Activated T-helper 17 cell treated with anti-CD3 and anti-CD28 coated beads, Interleukin-2, amount 50 U/mL, for 72 hours (primary cell): ENCODE measurements at places on chromosomes 11 and 22. TPM values are rescaled to one million over a fixed set of nuclear protein-coding genes. Genes with fewer than 3 reads are reported as not detected.

- ATAC-seq = no peak
Observed at GRCh38 chr11:116547571-116547970, 225.2 kb downstream of the BUD13 start.

DNA sequence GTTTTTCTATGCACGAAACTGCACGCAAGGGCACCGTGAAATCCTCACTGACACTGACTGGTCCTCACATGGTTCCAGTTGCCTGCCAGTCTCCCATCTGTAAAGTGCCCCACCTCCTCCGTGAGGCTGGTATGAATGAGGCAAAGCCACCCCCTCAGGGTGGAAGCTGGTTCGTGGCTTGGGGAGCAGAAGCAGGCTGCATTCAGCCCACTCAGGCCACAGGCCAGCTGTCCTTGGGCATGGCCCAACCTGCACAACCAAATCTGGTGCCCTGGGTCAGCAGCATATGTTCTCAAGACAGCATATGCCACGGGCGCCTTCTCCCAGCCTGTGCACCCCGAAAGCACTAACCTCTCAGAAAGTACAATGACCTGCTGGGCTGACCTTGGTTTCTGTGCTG is 29.3 kb downstream of the SERPINH1 start:
- ATAC-seq = no peak

DNA sequence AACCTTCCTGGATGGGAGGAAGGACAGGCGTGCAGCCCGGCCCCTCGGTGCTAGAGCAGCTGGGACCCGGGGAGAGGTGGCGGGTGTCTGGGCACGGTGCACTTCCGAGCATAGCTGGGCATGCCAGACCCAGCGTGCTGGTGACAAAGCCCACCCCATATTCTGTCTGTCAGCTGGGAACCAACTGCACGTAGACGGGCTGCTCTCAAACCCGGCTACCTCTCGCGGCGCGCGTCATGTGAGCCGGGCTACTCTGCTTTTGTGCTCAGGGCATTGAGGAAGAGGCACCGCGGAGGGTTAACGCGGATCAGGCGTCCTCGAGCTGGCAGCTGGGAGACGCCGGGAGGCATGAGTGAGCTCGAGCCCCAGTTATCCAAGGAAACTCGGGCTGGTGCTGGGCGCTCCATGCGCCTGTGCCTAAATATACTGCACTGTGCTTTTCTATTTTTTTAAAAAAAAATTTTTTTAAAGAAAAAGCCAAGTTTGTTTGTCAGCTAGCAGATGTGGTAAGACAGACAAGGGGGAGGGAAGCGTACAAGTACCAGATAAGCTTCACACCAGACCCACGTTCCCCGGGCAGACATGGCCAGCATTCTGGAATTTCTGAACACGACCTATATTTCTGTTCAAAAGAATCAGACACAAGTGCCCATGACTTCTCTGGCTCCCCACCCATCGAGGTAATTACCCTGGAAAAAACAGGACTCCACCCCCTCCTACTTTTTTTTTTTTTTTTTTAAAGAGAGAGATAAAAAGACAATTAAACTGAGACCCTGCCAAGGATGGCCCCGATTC is 425.6 kb downstream of the SHANK2 start:
- no peak for ATAC-seq

The MMP13 gene
- total RNA-seq = not detected

The HORMAD2 gene
- total RNA-seq = 0.37 TPM
